ENCODE measurements at places on chromosomes 7 and 10. TPM values are rescaled to one million over a fixed set of nuclear protein-coding genes. Genes with fewer than 3 reads are reported as not detected.

The ETV1 gene
- total RNA-seq = 1.6 TPM

- DNase-seq = no peak
Measured at GRCh38 chr10:10644676-10645385, 372.8 kb upstream of the CELF2 start.

- DNase-seq = no peak
Measured at GRCh38 chr7:16564909-16565426, 38.3 kb downstream of the LRRC72 start.

DNA sequence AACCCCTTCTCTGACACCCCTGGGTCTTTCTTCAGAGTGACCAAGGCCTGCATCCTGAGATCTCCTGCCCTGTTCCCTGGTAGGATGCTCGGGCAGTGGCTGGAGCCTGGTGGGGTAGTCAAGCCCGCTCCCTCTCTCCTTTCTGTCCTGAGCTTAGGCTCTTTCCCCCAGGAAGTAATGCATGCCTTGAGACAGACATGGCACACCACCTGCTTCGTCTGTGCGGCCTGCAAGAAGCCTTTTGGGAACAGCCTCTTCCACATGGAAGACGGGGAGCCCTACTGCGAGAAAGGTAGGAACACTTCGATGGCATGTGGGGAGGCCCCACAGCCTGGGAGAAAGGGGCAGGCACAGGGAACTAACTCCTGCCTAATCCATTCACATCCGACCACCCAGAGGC is 37.9 kb upstream of the BMPR1A start:
- DNase-seq = no peak

GRCh38 chr7:126487728-126488442 is 764.9 kb downstream of the GRM8 start:
- DNase-seq = no peak
